ENCODE measurements at places on chromosomes 5 and 9. TPM values are rescaled to one million over a fixed set of nuclear protein-coding genes. Genes with fewer than 3 reads are reported as not detected.

Gene PCDHGB5
- total RNA-seq = 1.5 TPM

Gene BHMT2
- not detected for total RNA-seq

GRCh38 chr5:115894342-115894741 is 52.6 kb downstream of the AP3S1 start:
- DNase-seq = no peak

DNA sequence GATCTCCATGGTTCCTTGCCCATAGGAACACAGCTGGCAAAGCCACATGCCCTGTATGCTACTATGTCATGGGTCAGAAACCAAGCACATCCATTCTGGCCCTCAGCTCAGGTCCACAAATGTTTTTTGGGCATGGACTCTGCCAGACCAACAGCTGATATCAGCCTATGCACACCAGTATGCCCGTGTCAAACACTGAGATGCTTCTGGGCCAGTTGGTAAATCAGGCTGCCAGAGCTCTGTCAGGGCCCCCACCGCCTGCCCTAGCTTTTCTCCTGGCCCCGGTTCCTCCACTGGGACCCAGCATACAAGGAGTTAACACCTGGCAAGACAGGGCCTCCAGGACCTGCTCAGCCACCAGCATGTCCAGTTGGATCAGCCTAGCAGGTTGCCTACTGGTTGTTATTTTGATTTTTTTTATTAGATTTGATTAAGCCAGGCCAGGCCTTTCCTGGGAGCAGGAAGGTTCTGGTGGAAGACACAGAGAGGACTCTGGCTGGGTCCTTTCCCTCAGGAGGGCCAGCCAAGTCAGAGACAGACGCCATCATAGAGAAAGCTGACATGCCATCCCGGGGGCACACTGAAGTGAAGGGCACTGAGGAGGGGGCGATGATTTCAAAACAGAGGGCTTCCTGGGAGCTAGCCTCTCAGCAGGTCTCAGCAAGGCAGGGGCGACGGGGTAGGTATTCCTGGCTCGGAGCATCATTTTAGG is 65.8 kb downstream of the TSTD2 start:
- no peak for DNase-seq

- DNase-seq = no peak
Measured at GRCh38 chr5:126506079-126506478, 82.9 kb downstream of the GRAMD2B start.
